AG10803 (cell line): ENCODE measurements at places on chromosomes 1 and 21.

GRCh38 chr1:224497714-224498573 is 63.3 kb upstream of the WDR26 start:
- peak; percentile 83 for DNase-seq

DNA sequence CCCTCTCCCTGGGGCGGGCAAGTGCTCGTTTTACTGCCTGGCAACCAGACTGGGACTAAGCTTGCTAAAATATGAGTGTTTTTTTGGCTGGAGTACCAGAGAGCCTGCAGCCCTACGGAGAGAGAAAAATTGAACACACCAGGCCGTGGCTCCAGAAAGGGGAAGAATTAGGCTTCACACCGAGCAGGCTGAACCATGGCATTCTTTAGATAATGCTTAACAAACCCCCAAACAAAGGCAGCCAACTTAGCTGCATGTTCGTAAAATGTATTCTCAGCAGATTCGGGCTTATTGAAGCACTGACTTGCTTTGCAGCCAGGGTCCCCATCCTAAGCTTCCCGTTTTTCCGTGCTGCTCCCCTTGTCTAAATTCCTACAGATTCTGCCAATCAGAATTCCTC is 76.6 kb downstream of the LMX1A start:
- no peak for DNase-seq

DNA sequence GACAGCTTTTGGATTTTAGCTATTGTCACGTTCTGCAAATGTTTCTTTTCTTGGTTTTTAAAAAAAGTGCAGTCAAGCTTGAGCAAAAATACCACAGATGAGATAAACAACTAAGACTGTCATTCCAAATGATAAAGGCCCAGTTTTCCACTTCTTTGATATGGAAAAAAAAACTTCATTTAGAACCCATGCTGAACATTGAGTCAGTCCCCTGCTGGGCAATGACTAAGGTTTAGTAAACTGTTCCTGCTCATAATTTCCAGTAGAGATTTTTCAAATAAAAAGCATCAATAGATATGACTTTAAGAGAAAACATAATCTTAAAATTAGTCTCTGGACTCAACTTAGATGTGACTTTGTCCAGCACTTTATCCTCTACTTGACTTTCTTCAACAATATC is 167.9 kb upstream of the C8B start:
- DNase-seq, result no peak

- no peak for DNase-seq
Measured at GRCh38 chr1:1542766-1543705, 2.6 kb upstream of the TMEM240 start.

GRCh38 chr1:94332516-94332915 is 85.7 kb upstream of the ABCD3 start:
- DNase-seq, result no peak

GRCh38 chr1:116130356-116130755 is 19.2 kb downstream of the MAB21L3 start:
- no peak for DNase-seq

GRCh38 chr1:202694314-202694713 is 15.9 kb downstream of the SYT2 start:
- DNase-seq, result no peak

GRCh38 chr1:6261615-6261995 is 707 bp upstream of the GPR153 start:
- DNase-seq, result no peak

- no peak for DNase-seq
Measured at GRCh38 chr1:179814546-179814838, 63.1 kb downstream of the TOR1AIP2 start.

GRCh38 chr1:70140894-70141293 is 64.5 kb downstream of the LRRC40 start:
- DNase-seq, result peak; percentile 8

DNA sequence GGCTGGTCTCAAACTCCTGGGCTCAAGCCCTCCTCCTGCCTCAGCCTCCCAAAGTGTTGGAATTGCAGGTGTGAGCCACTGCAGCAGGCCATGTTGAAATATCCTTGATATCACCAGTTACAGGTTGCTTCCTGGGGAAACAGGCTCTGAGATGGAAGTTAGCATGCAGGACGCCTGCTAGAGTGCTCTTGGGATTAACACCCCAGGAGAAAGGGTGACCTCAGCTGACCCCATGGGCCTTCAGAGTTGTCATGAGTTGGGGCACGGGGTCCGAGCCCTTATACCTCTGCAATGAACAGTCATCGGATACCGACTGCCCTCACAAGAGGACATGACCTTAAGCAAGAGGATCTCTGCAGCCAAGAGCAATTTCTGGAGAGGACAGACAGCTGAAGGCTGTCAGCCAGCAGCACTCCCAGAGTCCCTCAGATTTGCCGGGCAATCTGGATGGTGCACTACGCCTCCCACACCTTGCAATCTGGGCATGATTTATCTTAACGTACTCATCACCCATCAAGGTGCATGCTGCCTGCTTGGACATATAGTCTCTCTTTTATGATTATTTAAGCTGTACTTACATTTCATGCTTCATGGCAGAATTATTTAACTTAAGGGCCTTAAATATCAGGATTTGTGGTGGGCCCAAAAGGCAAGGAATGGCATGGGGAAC is 134.6 kb downstream of the ADSS2 start:
- DNase-seq, result no peak

DNA sequence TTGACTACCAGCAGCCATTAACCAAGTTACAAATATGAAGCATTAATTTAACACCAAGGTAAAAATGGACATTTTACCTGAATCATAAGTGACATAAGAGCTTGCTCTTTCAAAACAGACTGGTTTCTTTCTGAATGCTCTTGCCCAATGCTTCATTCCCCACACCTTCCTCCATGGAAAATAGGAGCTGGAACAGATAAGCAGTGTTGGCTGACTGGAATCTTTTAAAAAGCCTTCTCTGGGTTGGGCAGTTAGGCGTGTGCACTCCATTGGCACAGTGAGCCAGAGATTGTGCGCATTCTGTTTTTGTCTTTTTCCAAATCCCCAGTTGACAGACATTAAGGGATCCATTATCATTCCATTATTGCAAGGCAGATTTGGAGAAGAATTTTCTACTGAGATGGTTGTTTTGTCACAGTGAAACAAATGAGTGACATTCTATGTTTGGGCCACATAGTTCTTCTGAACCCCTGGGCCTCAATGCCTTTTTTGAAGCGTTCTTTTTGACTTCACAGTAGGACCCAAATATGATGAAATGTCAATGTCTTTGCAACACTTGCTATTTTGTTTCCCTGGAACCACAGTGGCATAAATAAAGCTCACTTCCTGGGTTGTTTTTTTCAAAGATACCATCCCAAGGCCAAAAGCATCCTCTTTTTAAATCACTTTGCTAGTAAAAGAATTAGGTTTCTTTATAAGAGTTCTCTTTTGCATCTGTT is 32.3 kb downstream of the LRRC8B start:
- no peak for DNase-seq

GRCh38 chr1:14647777-14648176 is 49.3 kb downstream of the KAZN start:
- DNase-seq, result no peak

- DNase-seq, result peak; percentile 52
Measured at GRCh38 chr1:99659755-99660210, 13.9 kb downstream of the PALMD start.

GRCh38 chr1:41699861-41700248 is 215.4 kb upstream of the EDN2 start:
- DNase-seq, result no peak

GRCh38 chr1:6985549-6986276 is 200.5 kb downstream of the CAMTA1 start:
- DNase-seq, result no peak

DNA sequence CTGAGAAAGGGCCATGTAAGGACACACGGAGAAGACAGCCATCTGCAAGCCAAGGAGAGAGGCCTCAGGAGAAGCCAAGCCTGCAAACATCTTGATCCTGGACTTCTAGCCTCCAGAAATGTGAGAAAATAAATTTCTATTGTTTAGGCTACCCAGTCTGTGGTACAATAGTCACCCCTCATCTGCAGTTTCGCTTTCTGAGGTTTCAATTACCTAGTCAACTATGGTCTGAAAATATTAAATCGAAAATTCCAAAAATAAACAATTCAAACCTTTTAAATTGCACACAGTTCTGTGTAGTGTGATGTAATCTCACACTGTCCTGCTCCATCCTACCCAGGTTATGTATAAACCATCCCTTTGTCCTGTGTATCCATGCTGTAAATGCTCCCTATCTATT is 52.6 kb downstream of the ZNF644 start:
- DNase-seq, result no peak

- peak; percentile 16 for DNase-seq
Measured at GRCh38 chr1:186033847-186034271, 299.7 kb downstream of the HMCN1 start.

- DNase-seq, result no peak
Measured at GRCh38 chr1:1435911-1436629, 580 bp downstream of the VWA1 start.

- peak; percentile 75 for DNase-seq
Measured at GRCh38 chr1:109873278-109874175, 37.1 kb upstream of the CSF1 start.

DNA sequence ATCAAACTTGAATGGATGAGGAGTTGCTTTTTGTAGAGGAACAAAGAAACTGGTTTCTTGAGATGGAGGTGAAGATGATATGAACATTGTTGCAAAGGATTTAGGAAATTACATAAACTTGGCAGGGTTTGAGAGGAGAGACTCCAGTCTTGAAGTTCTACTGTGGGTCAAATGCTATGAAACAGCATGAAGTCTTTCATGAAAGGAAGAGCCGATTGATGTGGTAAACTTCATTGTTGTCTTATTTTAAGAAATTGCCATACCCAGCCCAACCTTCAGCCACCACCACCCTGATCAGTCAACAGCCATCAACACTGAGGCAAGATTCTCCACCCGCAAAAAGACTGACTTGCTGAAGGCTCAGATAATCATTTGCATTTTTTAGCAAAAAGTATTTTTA is 52.2 kb downstream of the SIPA1L2 start:
- DNase-seq, result no peak

DNA sequence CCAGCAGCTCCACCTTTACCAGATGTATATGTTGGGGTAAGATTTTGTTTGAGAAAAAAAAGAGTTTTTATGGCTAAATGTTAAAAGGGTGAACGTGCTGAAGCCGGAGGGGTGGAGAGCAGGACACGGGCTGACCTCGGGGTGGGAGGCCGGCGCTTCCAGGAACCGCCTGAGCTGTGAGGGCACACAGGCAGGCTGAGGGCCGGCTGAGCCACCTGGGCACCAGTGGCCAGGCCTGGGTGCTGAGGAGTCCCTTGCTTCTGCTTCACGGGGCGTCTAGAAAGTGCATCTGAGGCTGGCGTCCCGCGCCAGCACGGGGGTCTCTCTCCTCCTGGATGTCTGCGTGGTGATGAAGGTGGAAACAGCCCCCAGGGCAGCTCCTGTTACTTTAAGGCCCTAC is 33.6 kb upstream of the ADARB1 start:
- DNase-seq, result no peak

DNA sequence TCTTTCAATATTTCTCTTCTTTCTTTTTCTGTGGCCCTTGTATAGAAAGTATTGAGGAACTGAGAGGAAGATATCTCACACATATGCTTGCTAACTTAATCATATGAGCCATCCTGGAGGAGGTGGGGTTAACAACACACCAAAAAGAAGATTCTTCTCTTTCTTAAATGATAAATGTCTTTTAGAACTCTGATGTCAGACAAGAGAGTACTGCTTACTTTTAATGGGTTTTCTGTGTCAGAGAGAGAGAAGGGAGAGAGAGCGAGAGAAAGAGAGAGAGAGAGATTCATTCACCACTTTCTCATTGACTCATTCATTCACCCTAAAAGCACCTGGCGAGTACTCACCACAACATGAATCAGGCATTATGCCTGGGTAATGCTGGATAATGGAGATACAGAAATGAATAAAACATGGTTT is 250.3 kb upstream of the SGIP1 start:
- peak; percentile 28 for DNase-seq

- DNase-seq, result no peak
Measured at GRCh38 chr1:54332781-54333585, 73.2 kb downstream of the SSBP3 start.

- DNase-seq, result no peak
Measured at GRCh38 chr1:87512431-87512830, 183.8 kb downstream of the LMO4 start.

GRCh38 chr1:12634696-12635202 is 9.1 kb upstream of the AADACL4 start:
- no peak for DNase-seq

GRCh38 chr21:32452641-32453040 is 40.1 kb downstream of the EVA1C start:
- DNase-seq, result no peak

GRCh38 chr1:230648114-230648513 is 5.8 kb downstream of the COG2 start:
- no peak for DNase-seq

- no peak for DNase-seq
Measured at GRCh38 chr1:46595127-46595526, 8.9 kb downstream of the MKNK1 start.

DNA sequence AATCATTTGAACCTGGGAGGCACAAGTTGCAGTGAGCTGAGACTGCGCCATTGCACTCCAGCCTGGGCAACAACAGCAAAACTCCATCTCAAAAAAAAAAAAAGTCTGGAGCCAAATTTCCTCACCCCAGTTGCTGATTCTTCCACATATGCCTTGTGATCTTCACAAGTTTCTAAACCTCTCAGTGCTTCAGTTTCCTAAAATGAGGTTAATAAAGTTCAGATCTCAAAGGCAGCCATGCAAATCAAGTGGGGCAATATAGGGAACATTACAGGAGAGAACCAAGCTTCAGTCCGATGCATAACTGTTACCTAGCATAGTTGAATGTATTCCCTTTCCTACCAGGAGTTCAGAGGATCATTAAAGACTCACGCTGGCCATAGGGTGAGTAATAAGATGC is 4.8 kb downstream of the ITLN1 start:
- DNase-seq, result no peak

- no peak for DNase-seq
Measured at GRCh38 chr21:24123785-24124184, 1483.5 kb downstream of the MRPL39 start.

DNA sequence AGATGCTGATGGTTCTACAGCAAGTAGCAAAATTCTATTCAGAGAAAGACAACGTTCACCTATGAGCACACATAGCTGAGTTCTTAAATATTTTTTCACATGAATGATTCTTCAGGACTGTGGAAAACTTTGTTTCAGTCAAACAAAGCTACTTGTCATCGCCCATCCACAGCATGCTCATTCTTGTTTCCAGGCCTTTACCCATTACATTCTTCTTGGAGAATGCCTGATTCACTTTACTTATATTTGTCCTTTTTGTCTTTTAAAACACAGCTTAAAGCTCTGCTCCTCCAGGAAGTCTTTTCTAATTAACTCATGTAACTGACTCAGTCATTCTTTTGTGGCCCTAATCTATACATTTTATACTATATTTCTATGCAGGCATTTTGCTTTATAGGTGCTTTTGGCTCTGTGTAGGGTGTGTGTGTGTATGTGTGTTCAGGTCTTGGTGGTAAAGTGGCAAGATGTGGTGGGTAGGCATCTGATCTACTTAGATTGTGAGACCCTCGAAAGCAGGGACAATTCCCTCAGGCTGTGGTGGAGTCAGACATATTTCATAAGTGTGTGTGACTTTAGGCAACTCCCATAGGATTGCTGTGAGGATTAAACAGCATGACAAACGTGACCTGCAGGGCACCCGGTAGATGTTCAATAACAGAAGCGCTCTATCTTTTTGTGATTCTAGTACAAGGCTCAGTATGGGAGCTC is 11.8 kb upstream of the MARK1 start:
- no peak for DNase-seq
